ENCODE measurements at places on chromosomes 2 and 18.

- DNase-seq, result no peak
These were observed 248.7 kb upstream of the PIK3C3 start for GRCh38 chr18:41706301-41706700.

DNA sequence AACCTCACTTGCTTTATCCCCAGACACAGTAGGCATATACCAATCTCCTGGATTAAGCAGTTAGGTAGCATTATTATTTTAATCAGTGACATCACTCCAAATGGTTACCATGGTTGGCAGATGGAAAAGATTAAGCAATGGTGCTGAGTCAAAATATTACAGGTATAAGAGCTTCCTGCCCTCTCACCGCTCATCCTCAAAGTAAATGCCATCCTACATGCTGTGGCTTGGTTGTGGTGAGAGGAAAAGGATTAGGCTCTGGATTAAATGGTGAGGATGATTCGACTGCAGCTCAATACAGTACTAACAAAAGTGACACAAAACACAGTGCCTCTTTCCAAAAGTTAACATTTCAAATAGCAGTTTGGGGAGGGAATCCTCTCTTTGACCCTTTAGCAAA, 108.9 kb upstream of the ACAA2 start:
- DNase-seq, result no peak

- no peak for DNase-seq
These were observed 34.0 kb downstream of the BIN1 start for GRCh38 chr2:127072970-127073369.

DNA sequence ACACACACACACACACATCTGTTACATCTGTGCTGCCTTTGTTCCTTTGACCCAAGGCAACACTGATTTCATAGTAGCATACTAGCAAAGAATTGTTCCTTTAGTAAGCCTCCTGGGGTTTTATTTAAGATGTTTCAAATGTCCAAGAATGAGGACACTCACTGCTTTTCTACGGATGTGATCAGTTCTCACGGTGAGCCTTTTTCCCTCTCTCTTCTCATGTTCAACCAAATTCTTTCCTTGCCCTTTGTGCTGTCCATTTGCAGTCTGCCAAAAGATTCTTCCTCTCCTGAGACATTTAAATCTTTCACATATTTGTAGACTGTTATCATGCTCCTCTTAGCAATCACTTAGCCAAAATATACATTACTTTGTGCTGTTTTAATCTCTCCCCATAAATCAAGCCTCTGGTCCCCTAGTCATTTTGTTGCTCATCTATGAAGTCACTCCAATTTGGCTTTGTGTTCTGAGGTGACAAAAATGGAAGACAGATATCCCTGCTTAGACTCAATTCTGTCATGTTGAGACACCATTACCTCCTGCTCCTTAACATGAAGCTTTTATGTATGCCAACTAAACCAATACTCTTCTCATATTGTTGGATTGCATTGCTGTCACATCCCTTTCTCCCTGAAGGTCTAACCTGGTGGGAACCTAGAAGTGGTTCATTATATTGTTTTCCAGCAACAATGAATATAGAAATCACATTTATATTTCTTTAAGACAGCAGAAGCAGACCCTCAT, 1605.3 kb upstream of the ACVR2A start:
- no peak for DNase-seq

- DNase-seq, result no peak
These were observed 117.9 kb downstream of the TANC1 start for GRCh38 chr2:159086342-159086741.

DNA sequence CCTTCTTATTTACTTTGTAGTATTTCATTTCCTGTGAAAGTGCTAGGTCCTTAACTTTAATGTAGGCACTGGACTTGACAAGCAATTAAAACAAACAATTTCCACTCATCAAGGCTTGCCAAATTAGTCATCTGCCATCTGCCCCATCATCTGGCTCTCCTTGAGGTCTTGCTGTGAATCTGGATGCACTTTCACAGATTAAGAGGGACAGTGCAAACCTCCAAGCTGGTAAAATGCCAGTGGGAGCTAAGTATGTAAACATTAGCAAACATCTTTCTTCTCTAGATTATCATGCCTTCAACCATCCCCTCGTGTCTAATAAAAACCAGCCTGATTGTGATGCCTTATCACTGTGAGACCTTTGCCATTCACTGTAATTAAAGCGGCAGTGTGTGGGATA, 402.9 kb downstream of the ERBB4 start:
- no peak for DNase-seq

DNA sequence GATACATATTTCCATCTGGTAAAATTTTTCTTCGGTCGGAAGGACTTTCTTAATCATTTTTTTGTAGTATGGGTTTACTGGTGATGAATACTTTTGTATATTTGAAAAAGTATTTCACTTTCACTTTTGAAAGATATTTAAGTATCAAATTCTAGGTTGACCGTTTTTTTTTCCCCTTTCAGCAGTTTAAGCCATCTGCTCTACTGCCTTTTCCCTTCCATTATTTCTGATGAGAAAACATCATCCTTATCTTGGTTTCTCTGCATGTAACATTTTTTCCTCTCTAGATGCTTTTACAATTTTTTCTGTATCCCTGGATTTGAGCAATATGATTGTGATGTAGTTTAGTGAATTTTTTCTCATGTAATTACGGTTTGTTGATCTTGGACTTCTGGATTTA, 87.0 kb downstream of the MTX2 start:
- no peak for DNase-seq

- DNase-seq, result no peak
These were observed 55.2 kb downstream of the STK39 start for GRCh38 chr2:168191955-168192785.

- DNase-seq, result no peak
These were observed 42.3 kb upstream of the GPC1 start for GRCh38 chr2:240392948-240393830.

DNA sequence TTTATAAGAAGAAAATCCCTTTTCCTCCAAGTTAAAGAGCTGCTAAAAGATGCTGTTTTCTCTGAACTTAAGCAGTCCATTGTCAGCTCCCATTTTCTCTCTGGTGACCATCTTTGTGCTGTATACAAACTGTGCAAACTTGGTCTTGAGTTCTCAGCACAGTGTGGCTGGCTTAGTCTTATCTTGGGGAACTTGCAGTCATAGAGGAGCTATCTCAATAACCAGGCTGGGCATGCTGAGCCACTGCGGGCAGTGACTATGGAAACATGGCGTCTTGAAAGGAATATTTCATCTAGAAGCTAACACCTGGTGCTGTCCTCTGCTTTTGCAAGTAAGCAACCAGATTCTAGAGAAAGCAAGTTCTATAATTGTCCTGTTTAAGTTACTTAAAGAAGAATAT, 1334.4 kb upstream of the CELF4 start:
- DNase-seq, result no peak

DNA sequence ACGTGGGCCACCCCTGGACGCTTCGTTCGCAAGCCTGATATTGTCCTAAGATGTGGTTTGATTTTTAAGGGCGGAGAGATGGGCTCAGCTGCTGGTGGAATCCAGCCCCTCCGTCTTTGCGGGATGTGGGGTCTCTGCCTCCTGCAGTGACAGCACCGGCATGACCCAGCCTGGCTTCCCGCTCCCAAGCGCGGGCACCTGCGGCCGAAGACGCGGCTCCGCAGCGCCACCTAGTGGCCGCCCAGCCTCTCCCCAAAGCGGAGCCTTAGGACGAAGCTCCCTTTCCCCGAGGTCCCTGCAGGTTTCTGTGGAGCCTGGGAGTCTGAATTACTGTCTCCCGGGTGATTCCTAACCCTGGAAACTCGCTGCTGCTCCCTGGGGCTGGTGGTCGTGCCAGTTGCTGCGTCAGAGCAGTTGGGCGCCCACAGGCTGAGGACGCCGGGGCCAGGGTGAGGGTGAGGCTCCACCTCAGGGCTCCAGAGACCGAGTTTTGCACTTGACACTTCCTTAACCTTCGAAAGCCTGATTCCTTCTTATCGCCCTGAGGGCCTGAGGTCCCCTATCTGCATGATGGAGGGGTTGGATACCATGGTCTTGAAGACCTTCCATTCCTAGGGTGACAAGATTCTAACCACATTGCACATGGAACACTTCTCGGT, 137.5 kb downstream of the TPO start:
- no peak for DNase-seq

GRCh38 chr2:84768840-84769239, 112.0 kb downstream of the TRABD2A start:
- DNase-seq, result no peak

DNA sequence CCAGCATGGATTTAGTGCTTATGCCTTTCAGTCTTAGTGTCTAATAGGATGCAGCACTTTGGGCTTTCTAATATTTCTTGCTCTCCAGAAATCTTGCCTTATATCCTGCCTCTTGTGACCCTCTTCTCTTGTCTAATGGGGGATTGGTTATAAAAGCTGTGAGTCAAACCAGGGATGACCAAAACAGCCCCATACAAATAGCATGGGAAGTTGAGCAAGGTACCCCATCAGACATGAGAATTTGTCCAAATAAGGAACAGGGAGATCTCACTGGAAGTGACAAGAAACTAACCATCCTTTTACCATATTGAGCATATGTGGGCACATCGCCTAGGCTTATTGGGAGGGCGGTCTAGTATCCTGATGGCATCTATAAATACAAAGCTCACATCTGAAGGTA, 78.8 kb upstream of the BZW1 start:
- no peak for DNase-seq

DNA sequence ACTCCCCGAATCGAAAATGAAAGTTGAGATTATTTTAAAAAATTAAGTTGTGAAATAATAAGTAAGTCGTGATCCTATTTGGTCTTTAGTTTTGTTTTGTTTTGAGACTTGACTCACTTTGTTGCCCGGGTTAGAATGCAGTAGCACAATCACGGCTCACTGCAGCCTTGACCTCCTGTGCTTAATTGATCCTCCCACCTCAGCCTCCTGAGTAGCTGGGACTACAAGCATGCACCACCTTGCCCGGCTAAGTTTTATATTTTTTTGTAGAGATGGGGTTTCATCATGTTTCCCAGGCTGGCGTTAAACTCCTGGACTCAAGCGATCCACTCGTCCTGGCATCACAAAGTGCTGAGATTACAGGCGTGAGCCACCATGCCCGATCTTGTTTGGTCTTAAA, 326.2 kb downstream of the MYCN start:
- no peak for DNase-seq

- no peak for DNase-seq
These were observed 245.8 kb downstream of the ZEB2 start for GRCh38 chr2:144274131-144274530.

- DNase-seq, result no peak
These were observed 31.1 kb upstream of the PPP3R1 start for GRCh38 chr2:68283419-68283812.

DNA sequence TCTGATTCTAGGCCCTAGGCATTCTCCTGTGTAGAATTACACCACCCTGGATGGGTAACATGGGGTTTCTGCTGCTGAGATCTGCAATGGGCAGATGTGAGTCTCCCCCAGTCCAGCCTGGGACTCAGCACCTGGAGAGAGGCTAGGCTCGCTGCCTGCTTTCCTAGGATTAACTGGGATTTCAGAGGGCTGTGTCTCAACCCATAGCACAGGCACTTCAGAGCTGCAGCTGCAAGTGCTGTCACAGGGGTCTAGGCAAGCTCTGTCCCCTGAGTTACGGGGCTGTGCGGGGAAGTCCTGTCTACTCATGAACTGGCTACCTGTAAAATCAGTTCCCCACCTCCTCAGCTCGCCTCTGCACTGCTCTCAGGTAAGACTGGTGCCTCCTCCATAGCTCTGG, 51.5 kb downstream of the CABLES1 start:
- no peak for DNase-seq

- DNase-seq, result no peak
These were observed 64.2 kb upstream of the OTOS start for GRCh38 chr2:240204431-240205276.

DNA sequence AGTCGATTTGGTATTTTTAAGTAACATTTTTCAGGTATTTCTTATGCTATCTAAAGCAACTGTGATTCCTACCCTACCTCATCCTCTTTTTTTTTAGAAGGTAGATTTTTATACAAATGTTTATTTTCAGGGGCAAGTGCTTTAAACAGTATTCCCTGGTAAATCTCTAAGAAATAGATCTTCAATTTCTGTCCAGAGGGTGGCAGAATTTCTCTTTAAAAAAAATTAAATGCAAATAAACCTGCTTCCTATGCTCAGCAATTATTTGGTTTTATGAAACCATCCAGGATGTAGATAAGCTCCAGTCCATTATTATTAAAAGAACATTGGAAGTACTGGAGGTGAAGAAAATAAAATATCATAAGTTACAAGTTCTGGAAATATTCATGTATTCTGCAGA, 191.9 kb downstream of the MYO3B start:
- no peak for DNase-seq

GRCh38 chr2:219901155-219901554, 273.7 kb downstream of the SLC4A3 start:
- DNase-seq, result no peak

- no peak for DNase-seq
These were observed 26.3 kb downstream of the EFR3B start for GRCh38 chr2:25068217-25068616.

GRCh38 chr2:164456619-164457018, 164.7 kb downstream of the GRB14 start:
- no peak for DNase-seq

DNA sequence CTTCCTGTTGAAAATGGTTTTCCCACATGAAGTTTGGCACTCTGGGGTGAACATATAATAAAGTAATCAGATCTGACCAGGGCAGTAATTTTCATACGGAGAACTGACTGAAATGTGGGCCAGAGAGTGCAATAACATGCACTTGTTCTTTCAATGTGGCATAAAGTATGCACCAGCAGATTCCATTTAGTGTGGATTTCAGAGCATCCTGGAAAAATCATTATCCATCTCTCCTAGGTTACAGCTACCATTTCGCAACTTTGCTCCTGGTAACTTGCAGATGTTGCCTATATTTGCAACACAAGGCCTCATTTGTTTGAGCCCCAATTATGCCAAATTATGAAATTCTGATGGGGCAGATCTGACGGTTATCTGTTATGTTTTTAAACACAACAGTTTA, 55.4 kb downstream of the COLEC12 start:
- DNase-seq, result no peak

GRCh38 chr2:29528891-29529520, 392.4 kb downstream of the ALK start:
- no peak for DNase-seq

- DNase-seq, result no peak
These were observed 5.2 kb upstream of the SLC35F6 start for GRCh38 chr2:26758790-26759321.

- DNase-seq, result no peak
These were observed 114.2 kb upstream of the ZNF236 start for GRCh38 chr18:76708071-76708721.

Measured in esophagus squamous epithelium (tissue), 5 donors.